ENCODE measurements at places on chromosomes 5 and 9.
A peak's percentile ranks its signal among the peaks of the same experiment; 100 is the strongest.

GRCh38 chr5:79876456-79876855 is 114.6 kb downstream of the MTX3 start:
- DNase-seq: no peak

DNA sequence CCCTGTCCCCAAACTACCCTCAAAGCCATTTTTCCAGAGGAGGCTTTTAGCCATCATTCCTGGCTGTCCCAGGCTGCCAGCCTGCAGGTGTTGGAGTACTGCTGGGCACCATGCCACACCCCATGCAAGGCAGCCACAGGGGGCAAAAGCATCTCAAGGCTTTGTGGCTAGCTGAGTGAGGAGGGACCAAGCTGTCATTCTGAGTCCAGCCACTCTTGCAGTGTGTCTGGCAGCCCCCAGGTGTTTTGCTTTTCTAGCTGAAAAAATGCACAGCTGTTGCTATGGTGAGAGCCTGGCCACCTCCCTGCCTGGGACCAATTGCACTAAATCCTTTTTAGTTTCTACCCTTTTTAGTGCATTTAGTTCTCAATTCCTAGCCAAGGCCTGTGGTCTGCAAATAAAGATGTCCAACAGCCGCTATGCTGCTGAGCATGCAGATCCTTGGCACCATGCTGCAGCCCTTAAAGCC is 50.4 kb upstream of the PTGS1 start:
- no peak for DNase-seq

DNA sequence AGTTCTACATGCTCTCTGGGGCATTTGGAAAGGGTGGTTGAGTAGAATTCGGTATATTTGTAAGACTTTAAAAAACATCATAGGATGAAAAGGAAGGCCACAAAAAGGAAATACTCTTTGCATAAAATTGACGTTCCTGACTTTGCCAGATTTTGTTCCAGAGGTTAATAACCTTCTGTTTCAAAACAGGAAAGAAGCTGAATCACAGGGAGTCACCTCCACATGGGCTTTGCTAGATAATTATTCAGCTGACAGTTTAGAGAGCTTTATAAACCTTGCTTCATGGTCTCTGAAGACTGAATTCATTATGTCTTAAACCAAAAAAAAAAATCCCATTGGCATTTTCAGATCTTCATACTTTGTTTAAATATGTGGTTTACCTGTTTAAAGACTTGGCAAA is 203.7 kb downstream of the SEMA6A start:
- DNase-seq: peak; percentile 33

- peak; percentile 72 for DNase-seq
Measured at GRCh38 chr9:133184971-133185370, 21.3 kb upstream of the GBGT1 start.

GRCh38 chr5:50325237-50325832 is 115.8 kb downstream of the EMB start:
- DNase-seq: no peak

- DNase-seq: peak; percentile 68
Measured at GRCh38 chr5:157748760-157749461, 5.4 kb downstream of the LSM11 start.

DNA sequence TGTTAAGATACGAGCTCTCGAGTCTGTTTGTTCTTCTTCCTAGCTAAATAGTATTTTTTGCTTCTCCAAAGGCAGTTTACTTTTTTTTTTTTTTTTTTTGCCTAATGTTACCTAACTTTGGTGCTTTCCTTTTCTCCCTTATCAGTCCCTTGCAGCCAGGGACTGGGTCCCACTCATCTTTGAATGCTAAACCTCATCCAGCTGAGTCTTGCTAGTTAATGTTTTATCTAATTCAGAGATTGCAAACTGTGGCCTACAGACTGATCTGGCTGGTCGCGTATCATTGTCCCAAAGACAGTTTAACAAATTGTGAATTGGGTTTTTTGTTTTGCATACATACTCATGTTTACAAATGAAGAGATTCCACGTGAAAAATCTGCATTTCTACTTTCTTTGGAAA is 95.7 kb upstream of the EFNA5 start:
- no peak for DNase-seq

- no peak for DNase-seq
Measured at GRCh38 chr5:57566914-57567313, 84.3 kb upstream of the ACTBL2 start.

DNA sequence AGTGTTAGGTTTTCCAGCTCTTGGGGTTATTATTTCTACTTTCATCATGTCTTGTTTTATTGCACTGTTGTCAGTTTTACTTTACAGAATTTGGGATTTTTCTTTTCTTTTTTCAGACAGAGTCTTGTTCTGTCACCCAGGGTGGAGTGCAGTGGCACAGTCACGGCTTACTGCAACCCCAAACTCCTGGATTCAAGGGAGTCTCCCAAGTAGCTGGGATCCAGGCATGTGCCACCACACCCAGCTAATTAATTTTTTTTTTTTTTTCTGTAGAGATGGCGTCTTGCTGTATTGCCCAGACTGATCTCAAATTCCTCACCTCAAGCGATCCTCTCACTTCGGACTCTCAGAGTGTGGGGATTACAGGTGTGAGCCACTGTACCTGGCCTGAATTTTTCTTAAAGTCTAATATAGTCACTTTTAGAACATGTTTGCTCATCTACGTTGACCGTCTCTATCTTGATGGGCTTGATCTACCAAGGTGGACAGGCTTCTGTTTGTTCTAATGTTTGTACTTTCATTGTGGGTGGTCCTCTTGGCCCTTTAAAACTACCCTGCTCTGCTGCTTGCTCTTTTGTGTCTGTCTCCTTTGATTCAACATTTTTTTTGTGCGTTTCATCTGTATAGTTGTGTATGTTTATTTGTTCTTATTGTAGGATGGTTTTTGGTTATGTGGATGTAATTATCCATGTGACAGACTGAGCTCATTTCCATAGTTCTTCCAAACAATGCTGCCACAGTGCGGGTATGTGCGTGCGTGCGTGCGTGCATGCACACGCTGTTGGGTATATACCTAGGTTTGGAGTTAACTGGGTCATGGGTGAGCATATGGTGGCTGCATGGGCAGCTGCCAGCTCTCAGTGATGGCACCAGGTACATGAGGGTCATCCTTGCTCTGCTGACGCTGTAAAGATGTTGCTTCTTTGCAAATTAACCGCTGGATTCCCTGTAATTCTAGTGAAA is 18.1 kb downstream of the PRRC2B start:
- DNase-seq: no peak

DNA sequence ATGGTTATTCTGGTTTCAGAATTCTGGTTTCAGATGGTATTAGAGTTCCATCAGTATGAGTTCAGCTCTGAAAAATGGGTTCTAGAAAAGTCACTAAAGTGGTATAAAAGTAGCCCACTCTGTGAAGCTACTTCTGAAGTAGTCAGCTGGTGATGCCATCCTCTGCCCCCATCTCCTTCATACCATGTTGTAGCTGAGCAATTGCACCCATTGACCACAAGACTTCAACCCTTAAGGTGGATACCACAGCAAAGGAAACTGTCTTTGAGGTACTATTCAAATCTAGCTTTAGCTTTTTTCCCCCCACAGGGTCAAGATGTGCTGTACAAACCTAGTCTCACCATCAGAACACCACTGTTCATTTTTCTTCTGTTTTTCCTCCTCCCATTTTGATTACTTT is 444.9 kb downstream of the DMAC1 start:
- no peak for DNase-seq

- peak; percentile 72 for DNase-seq
Measured at GRCh38 chr5:43227655-43228054, 35.6 kb downstream of the NIM1K start.

GRCh38 chr5:122915717-122916461 is 70.5 kb downstream of the SNX24 start:
- DNase-seq: no peak

DNA sequence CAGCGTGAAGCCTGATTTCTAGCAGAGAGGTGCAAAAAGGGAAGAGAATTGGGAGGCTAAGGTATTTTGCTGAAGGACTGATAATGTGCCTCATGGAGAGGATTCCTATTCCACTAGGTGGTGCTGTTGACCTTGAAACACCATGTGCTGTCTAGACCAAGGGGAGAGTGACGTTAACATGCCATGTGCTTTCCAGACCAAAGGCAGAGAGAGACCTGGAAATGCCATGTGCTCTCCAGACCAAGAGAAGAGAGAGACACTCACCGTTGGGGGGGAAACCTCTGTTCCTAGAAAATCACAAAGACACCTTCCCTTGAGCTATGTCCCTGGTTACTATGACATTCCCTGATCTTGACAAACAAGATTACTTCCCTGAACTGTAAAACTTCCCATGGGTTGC is 286.0 kb upstream of the TUSC1 start:
- peak; percentile 47 for DNase-seq

DNA sequence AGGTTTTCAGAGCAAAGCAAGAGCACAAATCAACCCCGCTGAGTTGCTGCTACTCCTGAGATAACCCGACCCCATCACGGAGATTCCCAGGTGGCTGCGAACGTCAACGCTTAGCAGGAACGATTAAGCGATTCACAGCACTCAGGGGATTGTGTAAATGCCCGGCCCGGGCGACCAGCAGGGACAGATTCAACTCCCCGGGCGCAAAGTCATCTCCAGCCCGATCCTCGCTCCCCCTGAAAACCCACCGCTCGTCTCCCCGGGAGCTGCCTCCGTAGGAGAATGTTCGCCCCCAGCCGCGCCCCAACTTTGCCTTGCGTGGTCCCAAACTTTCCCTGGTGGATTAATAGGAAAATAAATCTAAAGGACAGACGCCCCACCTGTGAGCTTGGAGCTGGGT is 685 bp downstream of the SLC24A2 start:
- no peak for DNase-seq

GRCh38 chr9:16325966-16326365 is 544.5 kb downstream of the BNC2 start:
- DNase-seq: no peak

DNA sequence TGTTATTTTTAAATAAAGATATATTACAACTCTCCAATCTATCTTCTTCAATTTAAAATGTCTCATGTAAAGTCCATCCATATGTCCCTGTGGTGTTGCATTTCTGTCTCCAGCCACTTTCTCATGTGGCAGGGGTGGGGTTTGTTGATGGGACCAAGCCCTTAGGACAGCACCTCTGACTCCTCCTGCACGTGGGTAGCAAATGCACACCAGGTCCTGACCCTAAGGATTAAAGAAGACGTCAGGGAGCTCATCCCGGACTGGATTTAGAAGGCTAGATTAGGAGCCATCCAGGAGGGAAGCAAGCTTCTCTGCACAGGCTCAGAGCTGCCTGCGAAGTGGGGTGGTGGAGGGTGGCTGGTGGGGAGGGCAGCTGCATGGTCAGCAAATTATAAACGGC is 38.9 kb upstream of the FAM120AOS start:
- no peak for DNase-seq

DNA sequence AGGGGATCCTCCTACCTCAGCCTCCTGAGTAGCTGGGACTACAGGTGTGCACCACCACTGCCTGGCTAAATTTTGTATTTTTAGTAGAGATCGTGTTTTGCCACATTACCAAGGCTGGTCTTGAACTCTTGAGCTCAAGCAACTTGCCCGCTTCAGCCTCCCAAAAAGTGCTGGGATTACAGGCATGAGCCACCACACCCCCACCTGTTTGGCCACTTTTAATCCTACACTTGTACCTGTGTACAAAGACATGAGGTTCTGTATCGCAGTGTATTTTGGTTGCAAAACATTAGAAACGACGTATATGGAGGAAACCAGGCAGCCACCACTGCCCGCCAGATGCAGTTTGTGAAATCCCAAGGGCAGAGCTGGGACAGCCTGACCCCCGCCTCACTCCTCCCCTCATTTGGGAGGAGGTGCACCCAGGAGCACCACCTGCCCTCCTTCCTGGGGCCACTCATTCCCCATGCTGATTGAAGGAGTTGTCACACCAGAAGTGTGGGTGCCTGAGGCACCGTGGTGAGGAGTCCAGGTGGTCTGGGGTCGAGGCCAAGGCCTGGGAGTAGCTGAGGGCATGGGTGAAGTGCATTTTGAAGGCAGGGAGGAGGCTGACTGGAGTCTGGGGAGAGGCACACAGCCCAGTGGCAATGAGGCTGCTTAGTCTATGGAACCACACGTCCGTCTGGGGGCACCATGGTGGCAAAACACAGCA is 39.3 kb upstream of the OLFM1 start:
- DNase-seq: no peak

DNA sequence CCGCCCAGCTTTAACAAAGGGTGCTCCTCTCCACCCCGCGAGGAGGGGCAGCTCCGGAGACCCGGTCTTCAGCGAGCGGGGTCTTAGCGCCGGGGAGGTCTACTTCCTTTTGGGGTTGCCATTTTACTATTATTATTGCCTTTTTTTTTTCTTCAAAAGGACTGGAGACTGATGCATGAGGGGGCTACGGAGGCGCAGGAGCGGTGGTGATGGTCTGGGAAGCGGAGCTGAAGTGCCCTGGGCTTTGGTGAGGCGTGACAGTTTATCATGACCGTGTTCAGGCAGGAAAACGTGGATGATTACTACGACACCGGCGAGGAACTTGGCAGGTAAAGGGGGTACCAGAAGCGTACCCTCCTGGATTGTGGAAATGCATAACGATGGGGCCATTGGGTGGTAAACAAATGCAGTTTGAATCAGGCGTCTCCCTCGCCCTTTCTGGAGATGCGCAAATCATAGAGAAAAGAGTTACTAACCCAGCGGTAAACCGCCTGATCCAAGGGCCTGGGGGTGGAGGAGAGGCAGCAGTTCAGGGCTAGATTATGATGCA is 1.2 kb downstream of the DAPK1 start:
- DNase-seq: no peak

- no peak for DNase-seq
Measured at GRCh38 chr5:8958602-8959001, 587.3 kb downstream of the SEMA5A start.

DNA sequence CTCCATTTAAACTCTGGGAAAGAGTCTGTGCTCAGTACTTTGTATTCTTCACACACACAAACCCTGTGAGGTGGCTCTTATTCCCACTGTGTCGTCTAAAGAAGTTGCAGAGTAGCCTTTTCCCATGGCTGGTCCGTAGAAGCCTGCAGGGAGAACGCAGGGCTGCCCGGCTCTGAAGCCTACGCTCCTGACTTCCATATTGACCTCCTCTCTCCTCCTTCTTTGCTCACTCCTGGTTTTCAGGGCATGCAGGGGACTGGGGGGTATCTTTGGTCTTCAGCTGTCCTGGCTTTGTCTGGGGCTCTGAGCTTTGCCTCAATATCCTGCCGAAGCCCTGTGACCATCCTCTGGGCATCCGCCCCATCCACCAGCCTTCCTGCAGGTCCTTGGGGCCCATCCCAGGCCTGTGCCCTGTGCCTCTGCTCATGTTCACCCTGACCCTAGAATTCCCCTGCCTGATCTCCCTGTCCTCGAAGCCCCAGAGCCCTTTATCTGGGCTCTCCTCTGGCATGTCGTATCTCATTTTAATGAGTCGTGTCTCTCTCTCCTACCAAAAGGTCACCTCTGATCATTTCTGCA is 83.8 kb upstream of the FSTL4 start:
- DNase-seq: no peak
